ENCODE measurements at places on chromosomes 3 and 15.

DNA sequence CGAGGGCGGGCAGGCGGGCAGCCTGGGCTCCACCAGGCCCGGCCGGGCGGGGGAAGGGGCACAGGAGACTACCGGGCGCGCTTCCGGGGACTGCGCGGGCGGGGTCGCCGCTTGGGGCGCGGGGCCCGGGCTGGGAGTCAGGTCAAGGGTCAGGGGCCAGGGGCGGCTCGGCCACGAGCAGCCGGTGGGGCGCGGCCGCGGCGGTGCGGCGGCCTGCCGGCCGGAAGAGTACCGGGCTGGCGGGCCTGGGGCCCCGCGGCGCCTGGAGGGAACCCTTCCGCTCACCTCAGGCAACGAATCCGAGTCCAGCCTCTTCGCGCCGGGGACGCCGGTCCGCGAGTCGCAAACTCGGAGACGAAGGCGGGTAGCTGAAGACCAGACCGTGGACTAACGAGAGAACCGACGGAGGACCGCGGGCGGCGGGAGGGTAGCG is 225 bp downstream of the RHOA start:
- peak; percentile 54 for DNase-seq

DNA sequence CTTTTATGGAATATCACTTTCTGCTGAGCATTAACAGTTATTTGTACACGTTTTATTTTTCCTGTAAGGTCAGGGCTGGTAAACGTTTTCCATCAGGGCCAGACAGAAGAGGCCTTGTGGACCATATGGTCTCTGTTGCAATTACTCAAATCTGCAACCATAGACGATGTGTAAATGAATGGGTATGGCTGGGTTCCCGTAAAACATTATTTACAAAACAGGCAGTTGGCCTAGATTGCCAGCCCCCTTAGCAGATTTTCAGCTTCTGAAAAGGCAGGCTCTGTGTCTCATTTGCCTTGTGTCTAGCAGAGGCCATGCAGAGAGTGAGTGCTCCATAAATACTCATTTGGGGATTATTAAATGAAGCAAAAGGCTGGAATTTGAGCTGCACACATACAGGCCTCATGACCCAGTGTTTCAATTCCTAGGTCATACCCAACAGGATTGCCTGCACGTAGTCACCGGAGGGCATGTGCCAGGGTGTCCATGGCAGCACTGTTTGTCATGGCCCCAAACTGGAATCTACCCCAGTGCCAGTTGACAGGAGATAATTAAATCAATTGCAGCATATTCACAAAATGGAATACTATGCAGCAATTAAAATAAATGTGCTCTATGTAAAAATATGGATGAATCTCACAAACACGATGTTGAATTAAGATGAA is 51.3 kb downstream of the GPD1L start:
- DNase-seq: no peak

DNA sequence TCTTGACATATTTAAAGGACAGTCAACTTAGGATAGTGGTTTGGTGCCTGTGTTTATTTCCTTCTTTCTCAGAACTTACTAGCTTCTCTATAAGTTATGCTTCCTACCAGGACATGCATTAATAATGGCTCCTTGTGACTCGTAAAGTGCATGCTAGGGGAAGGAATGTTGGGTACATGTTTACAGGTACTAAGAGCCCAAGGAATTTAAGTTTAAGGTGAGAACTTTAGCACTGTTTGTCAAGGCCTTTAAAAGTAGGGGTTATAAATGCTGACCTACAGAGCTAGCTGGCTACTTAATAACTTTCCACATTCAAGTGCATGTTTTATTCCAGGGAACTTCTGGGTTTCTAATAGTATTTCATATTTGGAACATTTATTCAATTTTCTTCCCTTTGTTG is at the start of gene TMEM207:
TSS of gene TMEM207 (minus strand) at position 101 of the 400 bp plus-strand sequence. CDS start at position 9, 92 bp downstream.
- no peak for DNase-seq

DNA sequence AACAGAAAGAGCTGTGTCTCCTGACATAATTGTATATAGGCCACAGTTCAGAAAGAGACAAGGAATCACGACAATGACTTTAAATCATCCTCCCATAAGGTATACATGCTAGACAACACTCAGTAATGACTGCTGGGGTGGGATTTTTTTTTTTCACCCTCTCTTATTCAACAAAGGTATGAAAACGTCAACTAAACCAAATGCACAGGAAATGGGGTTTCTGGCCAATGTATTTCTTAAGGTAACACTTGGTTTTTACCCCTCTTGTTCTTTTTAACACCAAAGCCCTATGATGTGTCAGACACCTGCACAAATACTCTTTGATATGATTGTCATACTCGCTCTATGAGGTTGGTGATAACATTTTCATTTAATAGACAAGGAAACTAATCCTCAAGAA is 78.3 kb downstream of the MCF2L2 start:
- no peak for DNase-seq

Measured in SW480 (cell line).